DMS53 (cell line): ENCODE measurements at places on chromosomes 5 and 9.

DNA sequence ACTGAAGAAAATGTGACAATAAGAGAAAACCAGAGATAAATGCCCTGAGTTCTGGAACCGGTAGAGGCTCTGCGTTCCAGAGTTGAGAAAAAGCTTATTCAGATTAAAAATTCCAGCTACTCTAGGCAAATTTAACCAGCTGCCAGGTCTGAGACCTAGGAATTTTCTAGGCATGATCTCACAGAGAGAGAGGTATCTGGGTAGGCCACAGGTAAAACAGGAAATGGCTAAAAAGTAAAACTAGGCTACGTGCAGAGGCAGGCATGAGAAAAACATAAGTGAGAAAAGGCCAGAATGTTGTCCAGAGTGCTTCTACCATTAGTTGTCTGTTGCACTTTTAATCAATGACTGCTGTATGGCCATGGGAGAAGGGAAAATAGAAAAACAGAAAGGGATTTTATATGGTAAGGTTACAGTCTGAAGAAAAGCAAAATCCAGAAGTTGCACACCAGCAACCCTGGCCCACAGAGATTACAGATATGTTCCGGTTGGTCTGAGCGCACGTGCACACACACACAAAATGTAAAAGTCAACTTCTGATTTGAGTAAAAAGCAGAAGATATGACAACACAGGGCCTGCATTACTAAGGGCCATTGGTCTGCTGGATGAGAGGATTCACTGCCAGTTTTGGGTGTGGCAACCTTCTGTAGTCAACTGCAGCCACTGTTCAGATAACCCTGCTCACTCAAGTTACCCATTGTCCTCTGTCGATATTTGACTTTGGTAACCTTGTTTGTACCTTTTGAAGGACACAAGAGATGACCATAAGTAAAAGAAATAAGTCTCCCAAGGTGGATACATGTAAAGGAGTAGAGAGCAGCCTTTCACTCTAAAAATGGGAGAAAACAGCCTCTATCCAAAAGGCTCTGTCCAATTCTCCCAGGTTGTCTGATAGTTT lies 266.0 kb downstream of the DTWD2 start:
- DNase-seq, result no peak

DNA sequence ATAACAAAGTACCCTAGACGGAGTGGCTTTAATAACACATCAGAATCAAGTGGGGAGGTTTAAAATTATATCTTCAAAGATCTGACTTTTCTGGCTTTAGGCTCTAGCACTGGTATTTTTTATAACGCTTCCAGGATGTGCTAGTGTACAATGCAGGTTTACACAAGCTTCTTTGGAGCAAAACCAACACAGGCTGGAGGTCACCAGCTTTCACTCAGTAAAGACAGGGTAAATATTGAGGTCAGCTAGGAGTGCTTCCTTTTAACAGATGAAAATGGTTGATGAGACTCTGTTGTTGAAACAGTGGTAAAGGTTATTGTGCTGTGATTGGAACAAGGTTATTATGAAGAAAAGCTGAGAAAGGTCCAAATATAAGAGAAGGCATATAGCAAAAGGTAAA lies 414.2 kb downstream of the TAF11L14 start:
- DNase-seq, result peak; percentile 46

- no peak for DNase-seq
These were observed 621.1 kb upstream of the CDH18 start for GRCh38 chr5:20609126-20609525.

- no peak for DNase-seq
These were observed 37.9 kb downstream of the ARPC5L start for GRCh38 chr9:124899845-124900244.

- DNase-seq, result no peak
These were observed 87.3 kb downstream of the LIFR start for GRCh38 chr5:38468978-38469706.

DNA sequence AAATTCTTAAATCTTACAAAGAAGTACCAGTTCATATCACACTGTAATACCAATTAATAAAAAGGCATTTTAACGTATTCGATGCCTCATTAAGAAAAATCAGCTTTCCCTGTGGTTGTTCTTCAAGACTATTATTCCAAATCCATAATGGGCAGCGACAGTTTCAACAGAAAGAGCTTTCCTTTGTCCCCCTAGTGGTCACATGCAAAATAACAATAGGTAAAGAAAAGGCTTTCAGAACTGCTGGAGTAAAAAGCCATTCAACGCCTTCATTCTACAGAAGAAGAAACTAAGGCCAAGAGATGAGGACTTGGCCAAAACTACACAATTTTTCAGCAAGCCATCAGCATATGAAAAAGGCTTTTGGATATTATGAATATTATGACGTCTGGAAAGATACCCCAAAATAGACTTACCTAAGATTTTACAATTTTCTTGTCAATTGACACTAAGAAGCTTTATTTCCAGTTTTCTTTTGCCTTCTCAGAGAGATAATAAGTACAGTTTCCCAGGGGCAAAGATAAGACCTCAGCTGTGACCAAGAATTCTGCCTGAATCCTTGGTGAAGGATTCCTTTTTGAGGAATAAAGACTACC lies 6.7 kb upstream of the CDH6 start:
- peak; percentile 66 for DNase-seq

- no peak for DNase-seq
These were observed 453.8 kb upstream of the ZNF608 start for GRCh38 chr5:125199968-125200865.

- peak; percentile 37 for DNase-seq
These were observed 904 bp downstream of the GDNF start for GRCh38 chr5:37838933-37839341.

- no peak for DNase-seq
These were observed 14.5 kb downstream of the PALM2AKAP2 start for GRCh38 chr9:109794361-109795012.

DNA sequence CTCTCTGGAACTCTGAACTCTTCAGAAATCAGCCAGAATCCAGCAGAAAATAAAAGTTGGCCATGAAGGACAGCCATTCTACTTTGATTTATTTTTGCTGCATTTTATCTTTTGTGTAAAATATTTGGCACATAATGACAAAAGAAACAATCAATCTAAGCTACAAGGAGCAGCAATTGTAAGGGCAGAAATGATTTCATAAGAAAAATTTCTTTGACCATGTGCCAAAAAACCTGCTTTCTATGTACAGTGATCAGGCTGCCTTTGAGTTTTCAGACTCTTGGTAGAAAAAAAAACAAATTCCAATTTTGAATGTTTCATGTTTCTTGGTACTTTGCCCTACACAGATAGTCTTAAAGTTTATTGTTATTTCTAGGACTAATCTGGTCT lies 69.8 kb upstream of the SLC1A3 start:
- DNase-seq, result no peak

DNA sequence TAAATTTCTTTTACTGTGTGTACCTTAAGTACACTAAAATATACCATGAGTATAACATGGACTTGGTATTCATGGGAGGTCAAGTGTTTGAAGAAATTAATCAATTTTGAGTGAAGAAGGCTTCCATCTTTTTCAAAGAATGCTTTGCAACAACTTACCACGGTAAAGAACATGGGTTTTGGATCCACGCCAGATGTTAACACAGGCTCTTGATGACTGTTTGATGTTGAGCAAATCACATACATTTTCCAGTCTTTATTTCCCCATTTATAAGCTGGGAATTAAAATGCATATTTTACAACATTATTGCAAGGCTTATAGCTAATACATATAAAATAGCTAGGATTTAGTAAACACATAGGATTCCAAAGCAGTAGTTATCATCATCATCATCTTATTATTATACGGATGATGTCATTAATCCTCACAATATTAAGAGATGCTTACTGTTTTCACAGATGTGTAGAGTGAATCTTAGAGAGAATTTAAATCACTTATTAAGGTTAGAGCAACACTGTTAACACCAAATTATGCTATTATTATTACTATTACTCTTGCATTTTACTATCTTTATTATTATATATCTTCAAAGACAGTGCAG lies 362.0 kb downstream of the PRELID2 start:
- DNase-seq, result peak; percentile 11

DNA sequence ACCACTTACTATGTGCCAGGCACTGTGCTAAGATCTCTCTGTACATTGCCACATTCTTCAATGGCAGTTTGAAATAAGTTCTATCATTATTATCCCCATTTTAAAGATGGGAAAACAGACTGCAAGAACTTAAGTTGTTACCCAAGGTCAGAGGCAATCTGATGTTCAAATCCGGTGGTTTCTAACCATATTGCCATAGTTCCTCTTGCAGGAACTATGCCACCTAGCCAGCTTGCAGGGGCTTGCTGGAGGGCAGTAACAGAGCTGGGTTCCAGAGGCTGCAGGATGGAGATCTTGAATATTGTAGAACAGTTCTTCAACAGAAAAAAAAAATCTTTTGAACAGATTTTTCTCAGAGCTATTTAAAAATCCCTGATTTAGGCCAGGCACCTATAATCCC lies 71.8 kb upstream of the TNFAIP8 start:
- no peak for DNase-seq
